ENCODE measurements at places on chromosomes 1 and 21.

DNA sequence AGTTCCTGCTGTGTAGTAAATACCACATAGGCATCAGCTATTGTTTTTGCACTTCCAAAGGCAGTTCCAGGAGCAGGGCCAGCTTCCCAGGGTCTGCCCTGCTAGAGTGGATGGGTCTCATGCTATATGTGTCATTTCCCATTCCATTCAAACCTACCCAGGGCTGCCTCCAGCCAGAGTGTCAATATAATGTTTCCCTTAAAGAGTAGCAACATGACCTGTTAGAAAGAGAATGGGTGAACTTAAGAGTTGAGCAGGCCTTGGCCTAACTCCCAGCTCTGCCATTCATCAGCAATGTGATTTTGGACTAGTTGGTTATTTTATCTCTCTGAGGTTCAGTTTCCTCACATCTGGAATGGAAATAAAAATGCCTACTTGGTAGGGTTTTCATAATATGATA lies 44.9 kb downstream of the RAB3B start:
- no peak for DNase-seq

GRCh38 chr21:35651196-35651595 lies 409.1 kb downstream of the SETD4 start:
- no peak for DNase-seq

DNA sequence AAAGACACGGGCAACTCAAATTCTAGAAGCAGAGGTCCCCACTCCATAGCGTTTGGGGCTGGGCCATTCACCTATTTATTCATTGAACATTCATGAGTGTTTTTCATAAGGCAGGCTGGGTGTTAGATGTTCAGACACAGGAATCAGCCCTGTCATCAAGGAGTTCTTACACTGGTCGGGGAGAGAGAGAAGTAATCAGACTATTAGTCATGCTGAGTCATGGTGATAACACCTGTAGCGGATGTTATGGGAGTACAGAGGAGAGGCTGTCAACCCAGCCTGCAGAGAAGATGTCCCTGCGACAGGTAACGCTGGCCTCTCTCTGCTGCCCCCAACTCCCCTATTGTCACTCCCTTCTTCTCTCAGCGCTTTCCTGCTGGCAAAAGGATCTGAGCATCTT lies 17.2 kb downstream of the LY9 start:
- DNase-seq: no peak

DNA sequence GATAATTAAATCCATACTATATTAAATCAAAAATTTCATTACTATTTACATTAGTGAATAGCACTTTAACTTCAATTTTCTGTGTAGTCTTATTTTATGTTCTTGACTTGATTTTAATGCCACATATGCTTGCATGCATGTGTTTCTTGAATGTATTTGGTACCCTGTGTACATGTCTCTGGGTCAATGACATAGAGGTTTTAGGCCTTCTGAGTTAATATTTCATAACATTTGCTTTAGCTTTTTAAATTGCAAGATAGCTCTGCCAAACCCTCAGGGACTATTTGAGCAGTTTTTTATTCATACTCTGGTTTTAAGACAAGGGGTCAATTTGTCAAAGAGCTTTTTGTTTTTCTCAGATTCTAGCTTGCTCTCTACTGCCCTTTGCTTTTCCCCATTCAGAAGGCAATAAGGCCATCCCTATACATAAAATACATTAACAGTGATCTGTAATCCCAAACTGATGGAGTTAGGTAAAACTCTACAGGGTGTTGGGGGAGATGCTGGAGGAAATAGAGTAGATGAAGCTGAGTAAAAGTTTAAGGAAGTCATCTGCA lies 5.0 kb downstream of the MLLT11 start:
- DNase-seq: no peak

- peak; percentile 75 for DNase-seq
Observed at GRCh38 chr1:45326627-45327623, at the start of gene HPDL. HPDL (plus strand) TSS chr1:45326895; CDS start chr1:45327149, 254 bp downstream.

GRCh38 chr21:21001591-21002100 lies 3.4 kb downstream of the NCAM2 start:
- no peak for DNase-seq

DNA sequence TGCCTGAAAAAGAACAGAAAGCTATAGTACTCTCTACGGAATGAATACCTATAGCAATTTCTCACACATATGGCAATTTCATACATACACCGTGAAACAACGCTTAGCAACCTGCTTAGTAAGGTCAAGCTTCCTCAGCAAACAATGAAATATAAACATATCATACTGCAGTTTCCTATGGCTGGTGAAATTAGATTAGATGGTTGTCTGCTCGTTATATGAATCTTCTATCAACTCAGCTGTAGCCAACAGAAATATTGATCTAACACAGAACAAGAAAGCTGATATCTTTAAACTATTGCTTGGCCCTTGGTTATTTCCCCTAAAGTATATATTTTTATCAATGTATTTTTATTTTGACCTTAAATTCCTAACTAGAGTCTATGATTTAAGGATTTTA lies 187.8 kb downstream of the SLC44A5 start:
- DNase-seq: no peak

GRCh38 chr1:234393190-234393589 lies 19.9 kb downstream of the COA6 start:
- no peak for DNase-seq

DNA sequence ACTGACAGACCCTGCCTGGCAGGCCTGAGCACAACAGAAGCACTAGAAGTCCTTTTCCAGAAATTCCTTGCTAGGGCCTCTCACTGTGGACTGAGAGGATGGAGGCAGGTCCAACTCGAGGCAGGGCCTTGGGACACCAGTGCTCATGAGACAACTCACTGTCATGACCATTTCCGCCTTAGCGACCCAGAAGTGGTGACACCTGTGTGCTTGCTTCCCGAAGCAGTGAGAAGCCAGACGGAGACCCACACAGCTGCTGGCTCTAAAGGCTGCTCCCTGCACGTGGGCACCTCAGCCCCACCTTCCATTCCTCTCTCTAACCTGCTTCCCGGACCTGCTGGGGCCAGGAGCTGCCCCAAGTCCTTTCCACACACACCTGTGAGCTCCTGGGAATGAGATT lies 33.0 kb downstream of the KCNC4 start:
- DNase-seq: no peak

DNA sequence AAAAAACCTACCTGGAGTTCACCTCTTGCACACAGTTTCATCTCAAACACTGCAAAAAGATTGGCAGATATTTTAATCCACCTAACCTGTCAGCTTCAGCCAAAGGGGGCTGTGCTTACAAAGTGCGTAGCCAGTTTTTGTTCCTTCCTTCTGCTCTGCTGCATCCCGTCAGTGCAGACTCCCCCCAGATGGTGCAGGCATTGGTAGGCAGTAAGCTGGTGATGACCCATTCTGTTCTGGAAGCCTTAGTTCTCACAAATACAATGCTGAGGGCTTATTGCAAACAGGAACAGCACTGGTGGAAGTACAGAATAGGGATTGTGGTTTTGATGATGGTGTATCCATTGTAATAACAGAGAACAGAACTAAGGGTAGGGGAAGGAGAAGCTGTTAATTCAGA lies 239.5 kb downstream of the RYR2 start:
- no peak for DNase-seq

DNA sequence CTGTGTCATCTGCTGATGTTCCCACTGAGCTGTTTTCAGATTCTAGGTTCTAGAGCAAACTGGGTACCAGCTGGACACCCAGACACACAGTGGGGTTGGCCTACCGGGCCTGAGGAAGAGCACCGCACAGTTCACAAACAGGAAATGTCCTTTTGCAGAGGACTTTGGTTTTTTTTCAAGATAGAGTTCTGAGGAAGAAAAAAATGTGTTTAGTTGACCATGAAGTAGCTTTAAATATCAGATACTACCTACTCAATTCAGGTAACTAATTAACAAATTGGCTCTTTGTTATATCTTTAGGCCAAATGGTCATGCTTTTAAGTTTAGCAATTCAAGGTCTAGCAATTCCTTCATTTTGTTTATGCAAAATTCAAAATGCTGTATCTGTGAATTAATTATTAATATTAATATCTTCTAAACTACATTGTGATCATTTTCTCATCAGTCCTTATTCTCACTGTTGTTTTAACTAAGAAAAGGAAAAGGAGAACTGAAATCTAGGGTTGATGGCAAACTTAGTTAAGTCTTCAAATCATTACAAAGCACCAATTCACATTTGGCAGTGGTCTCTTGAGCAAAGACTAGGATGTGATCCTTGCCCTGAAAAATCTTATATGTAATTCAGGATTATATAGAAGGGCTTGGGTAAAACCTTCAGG lies 17.2 kb upstream of the NCF2 start:
- DNase-seq: no peak

DNA sequence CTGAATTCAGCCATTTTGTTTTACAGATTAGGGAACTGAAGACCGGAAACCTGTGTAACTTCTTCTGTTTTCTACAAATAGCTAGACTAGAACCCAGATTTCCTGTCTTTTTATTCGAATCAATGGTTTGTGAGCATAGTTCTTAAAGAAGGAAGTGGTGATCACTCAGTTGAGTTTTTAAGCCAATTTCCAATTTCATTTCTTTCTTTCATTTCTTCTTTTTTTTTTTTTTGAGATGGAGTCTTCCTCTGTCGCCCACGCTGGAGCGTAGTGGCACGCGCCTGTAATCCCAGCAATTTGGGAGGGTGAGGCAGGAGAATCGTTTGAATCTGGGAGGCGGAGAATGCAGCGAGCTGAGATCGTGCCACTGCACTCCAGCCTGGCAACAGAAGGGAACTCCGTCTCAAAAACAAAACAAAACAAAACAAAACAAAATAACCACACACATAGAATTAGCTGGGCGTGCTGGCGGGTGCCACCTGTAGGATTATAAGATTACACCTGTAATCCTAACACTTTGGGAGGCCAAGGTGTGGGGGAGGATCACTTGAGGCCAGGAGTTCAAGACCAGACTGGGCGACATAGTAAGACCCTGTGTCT lies 3.0 kb upstream of the MDM4 start:
- peak; percentile 36 for DNase-seq

- no peak for DNase-seq
Observed at GRCh38 chr1:85607921-85608265, 27.3 kb downstream of the CCN1 start.

- DNase-seq: no peak
Observed at GRCh38 chr1:86104606-86105532, 51.7 kb downstream of the COL24A1 start.

GRCh38 chr21:46111857-46112724 lies 14.2 kb downstream of the COL6A2 start:
- DNase-seq: no peak

DNA sequence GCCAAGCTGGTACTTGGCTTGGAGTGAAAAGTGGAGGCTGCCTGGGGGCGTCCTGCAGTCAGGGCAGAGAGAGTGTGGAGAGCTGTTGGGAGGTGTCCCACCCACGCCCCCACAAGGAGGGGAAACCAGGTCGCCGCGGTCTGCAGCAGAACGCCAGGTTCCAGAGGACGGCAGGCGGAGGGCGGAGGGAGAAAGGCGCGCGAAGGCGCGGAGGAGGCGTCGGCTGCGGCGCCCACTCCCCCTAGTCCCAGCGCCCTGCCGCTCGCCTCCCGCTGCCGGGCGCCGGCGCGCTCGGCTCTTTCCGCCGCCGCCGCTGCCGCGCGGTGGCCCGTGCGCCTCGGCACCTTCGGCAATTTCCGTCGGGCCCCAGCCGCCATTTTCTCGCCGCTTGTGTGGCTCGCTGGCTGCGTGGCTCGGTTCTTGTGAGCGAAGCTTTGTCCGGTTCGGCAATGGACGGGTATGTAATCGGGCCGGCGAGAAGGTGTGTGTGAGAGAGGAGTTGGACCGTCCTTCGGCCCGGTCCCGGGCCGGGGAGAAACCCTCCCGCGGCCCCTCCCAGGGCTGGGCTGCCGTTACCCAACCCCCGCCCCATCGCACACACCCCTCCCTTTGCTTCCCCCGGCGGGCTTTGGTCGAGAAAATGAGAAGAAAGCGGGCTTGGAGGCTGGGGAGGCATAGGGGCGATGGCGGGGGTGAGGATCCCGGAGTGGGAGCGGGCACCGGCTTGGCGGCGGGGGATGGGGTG lies at the start of gene PTBP2:
PTBP2 (plus strand) TSS at position 369 of the 745 bp plus-strand sequence; CDS start at position 450, 81 bp downstream.
- peak; percentile 81 for DNase-seq

DNA sequence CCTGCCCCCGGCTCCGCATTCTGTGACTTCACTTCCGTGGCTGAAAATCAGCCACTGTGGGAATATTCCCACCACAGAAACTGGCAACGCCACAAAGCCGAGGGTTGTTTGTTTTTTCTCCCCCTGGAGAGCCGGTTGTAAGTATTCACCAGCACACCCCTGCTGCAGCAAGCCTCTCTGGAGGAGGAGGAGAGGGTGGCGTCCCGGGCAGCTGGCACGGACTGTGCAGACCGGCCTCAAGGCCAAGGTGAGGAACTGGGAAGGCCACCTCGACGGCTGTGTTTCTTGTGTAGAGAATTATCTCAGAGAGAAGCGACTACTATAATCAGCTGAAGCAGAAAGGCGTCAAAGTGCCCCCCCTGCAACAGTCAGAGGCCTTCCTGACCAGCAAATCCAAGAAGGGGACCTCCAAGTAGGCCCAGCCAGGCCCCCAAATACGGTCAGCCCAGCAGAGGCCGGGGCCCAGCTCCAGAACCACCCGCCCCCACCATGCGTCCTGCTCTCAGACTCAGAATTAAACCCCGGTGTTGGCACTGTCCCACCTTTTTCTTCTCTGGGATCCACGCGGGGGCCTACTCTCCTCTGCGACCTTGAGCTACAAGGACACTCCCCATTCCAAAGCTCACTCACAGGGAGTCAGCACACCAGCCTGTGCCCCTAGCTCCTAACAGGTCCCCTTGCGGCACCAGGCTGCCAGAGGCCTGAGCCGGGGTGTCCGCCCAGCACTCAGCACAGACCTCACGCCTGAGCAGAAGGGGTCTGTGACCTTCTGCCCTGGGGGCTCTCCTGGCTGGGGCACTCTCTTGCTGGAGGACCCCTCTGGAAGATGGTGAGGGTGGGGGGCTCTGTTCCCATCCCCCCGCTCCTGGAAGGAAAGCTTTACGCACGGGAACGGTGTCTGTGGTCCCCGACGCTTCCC lies 1.2 kb upstream of the SMIM1 start:
- DNase-seq: no peak

- no peak for DNase-seq
Observed at GRCh38 chr1:61160526-61160925, 78.2 kb downstream of the NFIA start.

DNA sequence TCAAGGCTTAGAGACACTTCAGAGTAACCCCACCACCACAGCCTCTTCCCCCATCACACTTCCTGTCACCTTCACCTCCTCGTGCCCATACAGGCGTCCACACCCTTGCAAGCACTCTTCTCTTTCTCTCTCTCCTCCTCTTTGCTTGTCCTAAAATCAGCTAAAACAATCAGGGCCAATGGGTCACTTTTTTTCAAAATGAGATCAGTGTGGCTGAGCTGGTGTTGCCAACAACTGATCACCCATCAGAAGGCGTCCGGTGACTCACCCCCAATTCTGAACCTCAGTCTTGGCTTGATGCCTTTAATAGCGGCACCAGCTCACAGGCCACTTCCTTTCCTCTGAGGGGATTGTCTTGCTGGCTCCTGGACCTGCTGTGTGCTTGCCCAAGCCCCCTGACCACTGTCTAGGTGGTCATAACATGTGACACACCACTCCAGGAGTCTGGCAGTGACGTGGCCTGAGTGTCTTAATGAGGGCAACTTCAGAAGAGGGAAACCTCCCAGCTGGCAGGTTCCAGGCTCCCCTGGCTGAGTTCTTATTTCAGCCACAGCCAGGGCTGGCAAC lies 1.6 kb downstream of the DRAXIN start:
- no peak for DNase-seq

- DNase-seq: no peak
Observed at GRCh38 chr1:33973799-33974545, 110.1 kb downstream of the HMGB4 start.
